ENCODE measurements at places on chromosomes 11 and 22. TPM values are rescaled to one million over a fixed set of nuclear protein-coding genes. Genes with fewer than 3 reads are reported as not detected.

Gene IPO7
- 109 TPM for total RNA-seq

Gene FAT3
- not detected for total RNA-seq

Gene SCGB1D1
- not detected for total RNA-seq

Gene TMPRSS5
- 1.2 TPM for total RNA-seq

Gene CFAP68
- 11.5 TPM for total RNA-seq

Gene OR51I1
- not detected for total RNA-seq

Gene MYOD1
- not detected for total RNA-seq

Gene SLC22A25
- not detected for total RNA-seq

Gene CELSR1
- 0.47 TPM for total RNA-seq

Gene FGF4
- total RNA-seq, result not detected

Gene HEPHL1
- total RNA-seq, result not detected

Gene PGA5
- total RNA-seq, result not detected
